ENCODE measurements at places on chromosomes 3 and 15.

GRCh38 chr15:78726870-78727551 lies 84.3 kb downstream of the ADAMTS7 start:
- DNase-seq, result no peak

DNA sequence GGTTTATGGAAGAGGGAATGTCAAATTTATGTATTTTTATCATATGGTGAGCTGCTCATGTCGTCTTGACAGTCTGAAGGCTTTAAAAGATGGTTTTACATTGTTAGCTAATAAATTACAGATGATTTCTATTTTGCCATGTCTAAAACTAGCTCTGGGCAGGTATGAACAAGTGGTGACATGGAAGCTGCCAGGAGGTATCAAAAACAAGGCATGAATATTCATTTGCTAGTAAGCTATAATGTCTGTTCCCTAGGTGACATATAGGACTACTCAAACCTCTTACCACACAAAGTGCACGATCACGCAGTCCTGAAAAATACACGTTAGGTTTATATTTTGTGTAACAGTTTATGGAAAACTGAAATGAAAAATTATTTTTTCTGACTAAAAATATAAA lies 34.8 kb downstream of the ST3GAL6 start:
- DNase-seq, result no peak

- no peak for DNase-seq
Measured at GRCh38 chr3:159928071-159928491, 60.6 kb upstream of the IL12A start.

- DNase-seq, result no peak
Measured at GRCh38 chr3:184712248-184713039, 580 bp upstream of the MAGEF1 start.

DNA sequence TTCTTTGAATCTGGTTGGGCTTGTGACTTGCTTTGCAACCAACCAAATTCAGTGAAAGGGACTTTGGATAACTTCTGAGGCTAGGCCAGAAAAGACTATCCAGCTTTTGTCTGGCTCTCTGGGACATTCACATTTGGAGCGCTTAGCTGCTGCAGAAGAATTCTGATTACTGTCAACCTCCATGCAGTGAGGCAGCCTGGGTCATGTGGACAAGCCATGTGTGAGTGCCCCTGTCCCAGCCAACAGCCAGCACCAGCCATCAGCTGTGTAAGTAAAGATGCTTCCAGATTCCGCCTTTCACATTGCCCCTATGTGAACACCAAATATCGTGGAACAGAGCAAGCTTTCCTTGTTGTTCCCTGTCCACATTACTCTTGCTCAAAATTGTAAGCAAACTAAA lies 12.9 kb upstream of the TNFAIP8L3 start:
- DNase-seq, result no peak

GRCh38 chr3:42515976-42516375 lies 13.5 kb downstream of the VIPR1 start:
- no peak for DNase-seq

GRCh38 chr3:190059242-190059590 lies 61.5 kb downstream of the P3H2 start:
- DNase-seq, result no peak

DNA sequence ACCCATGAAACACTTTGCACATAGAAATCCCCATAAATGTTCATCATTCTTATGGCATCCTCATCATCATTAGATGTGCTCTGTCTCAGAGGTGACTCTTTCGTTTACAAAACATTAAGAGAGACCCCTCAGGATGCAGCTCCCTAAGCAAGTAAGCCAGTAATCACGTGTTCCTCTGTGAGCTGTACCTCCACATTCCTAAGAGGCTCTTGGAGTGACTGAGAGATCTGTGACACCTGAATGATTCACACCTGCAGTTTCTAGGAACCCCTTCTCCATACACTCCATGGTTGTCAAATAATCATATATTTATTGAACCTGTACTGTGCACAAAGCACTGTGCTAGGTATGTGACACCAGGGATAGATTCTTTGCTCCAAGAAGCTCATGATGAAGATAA lies 602.4 kb downstream of the UNC13C start:
- no peak for DNase-seq

DNA sequence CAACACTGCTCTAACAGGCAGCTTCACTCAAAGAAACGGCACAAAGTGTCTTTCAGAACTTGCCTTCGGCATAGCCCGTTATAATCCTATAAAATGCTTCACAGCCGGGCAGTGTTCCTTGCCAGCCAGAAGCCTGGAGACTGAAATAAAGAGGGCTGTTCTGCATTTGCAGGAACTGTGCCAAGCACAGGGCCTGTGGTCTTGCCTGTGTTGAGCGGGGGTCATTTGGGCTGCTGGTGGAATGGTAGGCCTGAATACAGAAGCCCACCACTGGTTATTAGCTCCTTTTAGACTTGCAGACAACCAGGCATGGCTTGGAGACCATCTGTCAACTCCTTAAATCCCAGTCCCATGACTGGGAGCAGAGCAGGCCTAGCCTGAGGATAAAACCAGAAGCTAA lies 4.7 kb upstream of the ARHGEF3 start:
- no peak for DNase-seq

DNA sequence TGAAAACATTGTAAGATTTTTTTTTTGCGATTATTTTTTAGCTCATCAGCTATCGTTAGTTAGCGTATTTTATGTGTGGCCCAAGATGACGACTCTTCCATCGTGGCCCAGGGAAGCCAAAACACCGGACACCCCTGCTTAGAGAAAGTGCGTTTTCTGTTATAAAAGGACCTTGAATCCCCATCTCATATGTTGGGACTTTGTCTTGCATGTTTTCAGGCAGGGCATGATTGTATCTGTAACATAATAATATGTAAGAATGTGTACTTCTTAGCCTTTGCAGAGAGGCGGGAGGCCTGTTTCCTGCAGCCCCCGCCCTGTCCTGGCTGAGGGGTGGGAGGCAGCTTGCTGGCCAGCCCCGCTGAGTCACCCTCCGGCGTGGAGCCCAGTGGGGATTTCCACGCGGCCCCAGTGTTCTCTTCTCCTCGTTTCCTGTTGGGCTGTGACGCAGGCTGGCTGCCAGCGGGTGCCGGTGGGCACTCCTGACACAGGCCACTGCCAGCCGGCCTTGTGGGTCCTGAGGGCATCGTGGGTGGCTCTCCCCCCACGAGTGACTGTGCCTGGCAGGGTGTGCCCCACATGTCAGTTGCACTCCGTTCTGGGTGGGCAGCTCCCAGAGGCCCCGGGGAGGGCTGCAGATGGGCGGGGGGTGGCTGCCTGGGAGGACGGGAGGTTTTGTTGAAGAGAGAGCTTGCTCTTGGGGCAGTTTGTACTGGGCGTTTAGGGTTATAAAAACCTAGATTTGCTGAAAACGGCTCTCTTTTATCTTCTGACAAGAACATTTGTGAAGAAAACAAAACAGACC lies 55.6 kb downstream of the SMAD3 start:
- peak; percentile 62 for DNase-seq

GRCh38 chr3:73026111-73026759 lies 29.6 kb downstream of the PPP4R2 start:
- no peak for DNase-seq

- DNase-seq, result no peak
Measured at GRCh38 chr3:141366285-141367037, 1.8 kb upstream of the ZBTB38 start.

DNA sequence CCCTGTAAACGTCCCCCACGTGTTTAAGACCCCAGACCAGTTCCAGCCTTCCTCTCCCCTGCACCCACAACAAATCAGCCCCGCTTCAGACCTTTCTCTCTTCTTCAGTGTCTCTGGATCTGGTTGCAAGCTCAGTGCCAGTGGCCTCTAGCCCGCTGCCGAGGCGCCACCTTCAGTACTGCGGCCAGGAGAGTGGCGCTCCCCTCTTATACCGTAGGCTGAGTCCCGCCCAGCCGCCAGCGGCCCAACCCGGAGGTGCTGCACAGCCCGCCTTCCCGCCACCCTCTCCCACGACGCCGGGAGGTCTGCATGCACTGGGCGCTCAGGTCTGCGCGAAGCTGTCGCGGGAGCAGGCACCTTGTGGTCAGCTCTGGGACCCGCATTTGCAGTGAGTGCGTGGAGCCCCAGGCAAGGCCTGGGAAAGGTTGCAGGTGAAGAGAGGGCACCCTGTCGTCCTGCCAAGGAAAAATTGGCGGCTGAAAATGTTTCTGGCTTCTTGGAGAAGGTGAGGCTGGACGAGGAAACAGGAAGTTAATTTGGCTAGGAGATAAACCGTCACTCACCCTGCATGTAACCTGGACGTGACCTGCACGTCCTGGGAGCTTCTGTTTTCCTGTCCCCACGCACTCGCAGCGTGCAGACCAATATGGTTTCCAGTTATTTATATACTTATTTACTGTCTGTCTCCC lies at the start of gene C2CD4B:
TSS of gene C2CD4B (minus strand) at position 182 of the 689 bp plus-strand sequence. CDS start 301 bp downstream, outside the sequence.
- no peak for DNase-seq
